ENCODE measurements at places on chromosomes 7 and 10. TPM values are rescaled to one million over a fixed set of nuclear protein-coding genes. Genes with fewer than 3 reads are reported as not detected.

Gene SHOC2
- 50.7 TPM for total RNA-seq

Gene ADK
- total RNA-seq, result 47.4 TPM

Gene NIPSNAP2
- 50.0 TPM for total RNA-seq

Gene SEPHS1
- total RNA-seq, result 54.4 TPM

Gene OR2A5
- not detected for total RNA-seq

Gene CYP2E1
- 0.52 TPM for total RNA-seq
